ENCODE measurements at places on chromosomes 1 and 21.

- DNase-seq = no peak
Measured at GRCh38 chr1:113276507-113276906, 113.8 kb upstream of the MAGI3 start.

GRCh38 chr1:25917996-25918395 lies 11.8 kb upstream of the STMN1 start:
- DNase-seq = no peak

GRCh38 chr1:234683861-234684632 lies 74.1 kb upstream of the IRF2BP2 start:
- no peak for DNase-seq

- DNase-seq = no peak
Measured at GRCh38 chr1:177441281-177441680, 270.5 kb downstream of the BRINP2 start.

- no peak for DNase-seq
Measured at GRCh38 chr1:206015071-206015470, 8.6 kb downstream of the CTSE start.

- DNase-seq = peak; percentile 55
Measured at GRCh38 chr1:156124557-156125483, 10.3 kb downstream of the LMNA start.

- peak; percentile 60 for DNase-seq
Measured at GRCh38 chr1:108080448-108080847, 115.5 kb upstream of the VAV3 start.

GRCh38 chr21:42580076-42580792 lies 66.6 kb downstream of the SLC37A1 start:
- no peak for DNase-seq

- DNase-seq = no peak
Measured at GRCh38 chr1:157047062-157047410, 1.5 kb upstream of the ARHGEF11 start.

DNA sequence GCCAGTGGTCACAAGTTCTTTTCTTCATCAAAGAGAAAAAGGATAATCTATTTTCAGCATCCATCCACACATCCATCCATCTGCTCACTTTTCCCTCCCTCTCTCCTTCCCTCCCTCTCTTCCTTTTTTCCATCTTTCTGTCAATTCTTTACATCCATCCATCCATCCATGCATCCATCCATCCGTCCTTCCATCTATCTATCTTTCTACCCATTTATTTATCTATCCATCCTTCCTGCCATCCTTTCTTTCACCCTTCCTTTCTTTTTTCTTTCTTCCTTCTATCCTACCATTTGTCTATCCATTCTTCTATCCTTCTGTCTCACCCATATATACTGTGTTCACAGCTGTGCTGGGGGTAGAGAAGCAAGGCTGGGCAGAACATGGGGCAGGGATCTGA lies 212.4 kb upstream of the GALNT2 start:
- no peak for DNase-seq

DNA sequence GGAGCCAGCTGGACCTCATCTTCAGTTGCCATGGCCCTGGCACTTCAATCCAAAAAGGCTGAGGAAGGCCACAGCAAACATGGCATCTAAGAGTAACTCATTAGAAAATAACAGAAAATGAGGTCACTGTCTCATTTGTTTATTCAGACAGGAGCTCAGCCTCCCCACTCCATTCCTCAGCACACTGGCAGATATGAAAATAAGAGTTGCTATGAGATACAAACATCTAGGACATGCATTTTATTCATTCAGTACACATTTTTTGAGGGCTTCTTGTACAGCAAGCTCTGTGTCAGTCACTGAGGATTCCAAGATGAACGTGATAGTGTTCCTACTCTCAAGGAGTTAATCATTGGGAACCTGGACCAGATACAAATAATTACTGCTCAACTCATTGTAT lies 32.7 kb upstream of the TMEM125 start:
- DNase-seq = no peak

- DNase-seq = no peak
Measured at GRCh38 chr1:58720680-58721079, 20.8 kb upstream of the MYSM1 start.

DNA sequence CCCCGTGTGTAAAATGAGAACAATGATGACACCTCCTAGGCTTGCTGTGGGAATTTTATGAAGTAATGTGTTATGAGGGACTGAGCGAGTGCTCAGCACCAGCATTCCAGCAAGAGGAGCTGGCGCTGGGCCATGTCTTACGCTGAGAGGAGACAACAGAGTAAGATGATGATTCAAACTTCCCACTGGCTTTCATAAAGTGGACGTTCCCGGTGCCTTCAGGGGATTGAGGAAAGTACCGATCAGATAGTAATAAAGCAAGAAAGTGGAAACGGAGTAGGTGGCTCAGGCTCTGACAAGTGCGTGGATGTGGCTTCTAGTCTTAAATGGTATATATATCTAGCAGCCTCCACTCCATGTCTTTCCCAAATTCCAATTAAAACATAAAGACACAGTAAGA lies 23.8 kb downstream of the EPHA10 start:
- DNase-seq = no peak

DNA sequence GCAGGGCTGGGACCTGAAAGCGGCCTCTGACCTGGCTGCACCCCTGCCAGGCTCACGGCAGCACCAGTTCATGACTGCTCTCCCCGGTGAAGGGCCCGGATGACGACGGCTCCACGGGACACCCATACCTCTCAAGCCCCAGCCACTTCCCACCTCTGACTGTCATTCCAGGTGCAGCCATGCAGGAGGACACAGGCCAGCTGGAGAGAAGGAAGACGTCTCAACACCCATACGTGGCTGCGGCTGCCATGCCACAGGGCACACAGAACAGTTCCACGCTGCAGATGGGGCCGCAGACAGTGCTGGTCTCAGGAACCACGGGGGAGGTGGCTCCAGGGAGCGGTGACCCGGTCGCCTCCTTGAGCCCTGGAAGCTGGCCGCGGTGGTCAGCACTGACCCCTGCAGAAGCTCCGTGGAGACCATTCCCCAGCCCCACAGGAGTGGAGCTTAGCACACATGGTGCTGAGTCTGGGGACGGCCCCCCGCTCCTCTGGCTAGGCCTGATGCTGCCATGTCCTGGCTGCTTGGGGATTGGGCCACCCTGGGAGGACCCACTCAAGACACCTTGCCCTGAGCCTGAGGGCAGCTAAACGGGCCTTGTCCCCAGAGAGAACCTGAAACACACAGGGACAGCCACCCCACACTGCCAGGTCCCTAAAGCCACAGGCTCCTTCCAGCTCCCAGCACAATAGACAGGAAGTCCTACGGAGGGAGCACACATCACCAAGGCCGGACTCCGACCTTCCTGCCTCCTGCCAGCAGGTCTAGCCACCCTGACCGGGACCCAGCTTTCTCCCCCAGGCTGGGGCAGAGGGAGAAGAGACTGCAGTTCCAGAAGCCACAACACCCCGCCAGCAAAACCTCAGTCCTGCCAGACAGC lies 8.6 kb downstream of the WNT9A start:
- no peak for DNase-seq

- no peak for DNase-seq
Measured at GRCh38 chr1:9435854-9436640, 103.2 kb upstream of the SLC25A33 start.

GRCh38 chr1:181789395-181789794 lies 272.1 kb downstream of the ZNF648 start:
- DNase-seq = no peak

DNA sequence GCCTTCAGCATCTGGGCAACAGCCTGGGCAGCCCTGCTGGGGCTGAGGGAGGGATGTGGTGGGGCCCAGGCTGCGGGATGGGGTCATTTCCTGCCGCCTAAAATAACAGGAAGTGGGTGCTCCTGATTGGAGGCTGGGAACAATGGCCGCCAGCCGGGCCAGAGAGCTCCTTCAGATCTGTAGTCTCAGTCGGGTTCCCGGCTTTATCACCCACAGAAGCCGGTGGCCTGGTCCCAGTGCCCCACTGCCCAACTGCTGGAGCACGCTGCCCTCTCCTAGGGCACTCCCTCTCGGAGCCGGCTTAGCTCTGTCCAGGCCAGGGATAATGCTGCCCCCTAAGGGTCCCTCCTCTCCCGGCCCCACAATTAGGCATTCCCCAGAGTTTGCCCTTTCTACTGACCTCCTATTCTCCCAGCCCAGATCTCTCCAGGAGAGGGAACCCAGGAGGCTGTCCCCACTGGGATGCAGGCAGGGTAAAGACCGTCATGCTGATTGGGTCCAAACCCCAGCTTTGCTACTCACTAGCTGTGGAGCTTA lies 5.1 kb downstream of the MAP7D1 start:
- DNase-seq = peak; percentile 62

- no peak for DNase-seq
Measured at GRCh38 chr21:34561806-34562205, 49.8 kb upstream of the KCNE1 start.

DNA sequence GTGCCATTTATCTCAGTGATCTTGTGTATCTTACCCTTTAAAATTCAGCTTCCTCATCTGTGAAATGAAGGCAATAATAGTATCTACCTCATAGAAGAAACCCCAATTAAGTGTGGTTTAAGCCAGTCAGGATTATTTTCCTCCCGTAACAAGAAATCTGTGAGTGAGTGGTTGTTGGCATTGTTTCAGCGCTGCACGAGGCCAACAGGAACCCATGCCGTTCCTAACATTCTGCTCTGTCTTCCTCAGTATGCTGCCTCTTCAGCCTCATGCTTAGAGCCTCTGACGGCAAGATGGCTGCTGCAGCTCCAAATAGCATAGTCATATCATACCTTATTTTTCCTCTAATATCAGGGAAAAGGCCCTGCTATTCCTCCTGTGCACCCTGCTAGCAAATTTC lies 289.7 kb downstream of the TM2D1 start:
- no peak for DNase-seq

DNA sequence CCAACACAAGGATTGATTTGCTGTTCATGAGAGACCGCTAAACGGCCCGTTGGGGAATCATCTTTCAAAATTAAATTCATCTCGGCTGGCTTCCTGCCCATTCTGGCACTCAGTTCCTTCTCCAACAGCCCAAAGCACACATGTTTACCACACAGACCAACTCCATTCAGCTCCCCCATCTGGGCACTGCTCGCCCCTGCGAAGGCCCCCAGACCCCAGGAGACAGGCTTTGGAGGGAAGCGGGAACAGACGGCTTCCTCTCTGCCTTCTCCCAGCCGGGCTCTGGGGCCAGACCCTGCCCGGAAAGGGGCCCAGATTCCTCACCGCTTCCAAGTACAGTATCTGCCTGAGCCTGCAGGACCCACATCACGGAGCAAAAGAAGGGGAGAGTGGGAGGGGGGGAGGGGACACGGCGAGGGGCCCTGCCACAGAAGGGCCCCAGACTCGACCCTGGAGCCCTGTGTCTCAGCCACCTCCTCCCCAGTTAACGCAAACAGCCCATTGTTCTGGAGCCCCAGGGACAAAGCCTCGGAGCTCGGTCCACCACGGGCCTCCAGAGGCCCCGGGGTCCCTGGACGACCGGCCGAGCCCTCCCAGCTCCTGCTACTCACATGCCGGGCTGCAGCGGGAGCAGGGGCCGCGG lies 660 bp downstream of the MEGF6 start:
- DNase-seq = no peak

GRCh38 chr1:243364330-243364729 lies 108.5 kb downstream of the SDCCAG8 start:
- no peak for DNase-seq

GRCh38 chr1:90277270-90277669 lies 282.4 kb downstream of the ZNF326 start:
- DNase-seq = no peak

DNA sequence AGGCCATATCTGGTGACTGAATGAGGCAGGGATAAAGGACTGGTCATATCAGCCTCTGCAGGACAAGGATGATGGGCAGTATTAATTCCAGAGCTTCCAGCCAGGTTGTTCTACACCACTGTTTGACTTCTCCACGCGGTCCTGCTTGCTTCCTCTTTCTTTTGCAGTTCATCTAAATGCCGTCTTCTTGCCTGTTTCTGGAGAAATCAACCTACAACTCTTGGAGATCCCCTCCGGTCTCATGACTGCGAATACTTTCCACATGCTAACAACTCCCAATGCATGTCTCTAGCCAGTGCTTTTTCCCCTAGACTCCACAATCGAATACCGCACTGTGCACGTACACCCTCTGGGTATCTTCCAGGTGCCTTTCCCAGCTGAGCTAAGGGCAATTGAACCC lies 14.1 kb upstream of the TIAM1 start:
- DNase-seq = no peak

DNA sequence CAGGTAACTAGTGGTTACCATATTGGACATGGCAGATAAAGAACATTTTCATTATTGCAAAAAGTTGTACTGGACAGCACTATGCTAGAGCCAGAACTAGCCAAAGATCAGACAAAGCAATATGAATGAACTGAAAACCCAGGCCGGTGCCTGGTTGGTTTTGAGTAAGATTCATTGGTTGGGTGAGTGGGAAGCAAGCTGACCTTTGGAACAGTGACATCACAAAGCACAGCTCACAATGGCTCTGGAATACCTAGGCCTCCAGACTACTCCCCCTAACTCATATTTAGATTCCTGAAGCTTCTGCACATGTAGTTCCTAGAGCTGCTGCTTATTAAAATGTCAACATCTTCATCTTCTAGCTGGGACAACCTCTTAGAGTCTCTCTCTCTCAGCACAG lies at the start of gene TMCO2:
TSS of gene TMCO2 (plus strand) at position 283 of the 400 bp plus-strand sequence. CDS start at position 340, 57 bp downstream.
- DNase-seq = no peak

DNA sequence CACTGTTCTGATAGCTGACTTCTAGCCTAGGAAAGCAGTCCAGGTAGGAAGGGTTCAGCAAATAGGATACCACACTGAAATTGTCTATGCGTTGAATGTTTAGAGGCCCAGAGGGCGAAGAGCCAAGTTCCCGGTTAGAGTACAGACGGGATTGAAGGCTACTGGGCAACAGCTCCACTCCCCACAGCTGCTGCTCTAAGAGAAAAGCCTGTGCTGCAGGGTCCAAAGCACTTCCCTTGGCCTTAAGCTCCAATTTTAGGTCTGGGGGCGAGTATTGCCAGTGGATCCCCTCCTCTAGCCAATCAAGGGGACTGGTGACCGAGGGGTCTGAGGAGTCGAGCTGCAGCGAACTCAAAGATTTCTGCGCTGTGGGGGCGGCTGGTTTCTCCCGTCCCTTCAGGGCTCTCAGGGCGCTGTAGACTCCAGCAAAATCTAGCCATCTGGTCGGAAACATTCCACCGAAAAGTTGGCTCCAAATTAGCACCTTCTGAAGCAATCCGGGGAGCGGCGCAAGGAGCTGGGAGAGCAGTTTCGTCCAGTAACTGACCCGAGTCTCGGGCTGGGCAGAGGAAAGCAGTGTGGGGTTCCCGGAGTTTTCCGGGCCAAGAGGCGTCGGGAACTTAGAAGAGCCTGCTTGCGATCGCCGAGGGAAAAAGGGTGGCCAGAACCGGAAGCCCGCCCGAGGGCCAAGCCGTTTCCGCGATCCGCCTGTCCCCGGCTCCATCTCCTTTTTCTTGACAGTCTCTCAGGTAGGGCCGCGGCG lies 748 bp downstream of the PPP1R15B start:
- no peak for DNase-seq

Measured in CD8-positive, alpha-beta memory T cell (primary cell).